Neural progenitor cell (in vitro differentiated cells): ENCODE measurements at places on chromosomes 6 and 20.
A peak's percentile ranks its signal among the peaks of the same experiment; 100 is the strongest.

GRCh38 chr6:5141046-5141445 lies 55.9 kb downstream of the PPP1R3G start:
- DNase-seq, result no peak

GRCh38 chr6:100612094-100612493 lies 147.4 kb upstream of the SIM1 start:
- no peak for DNase-seq

GRCh38 chr20:35892871-35893270 lies 61.4 kb downstream of the SCAND1 start:
- DNase-seq, result no peak

DNA sequence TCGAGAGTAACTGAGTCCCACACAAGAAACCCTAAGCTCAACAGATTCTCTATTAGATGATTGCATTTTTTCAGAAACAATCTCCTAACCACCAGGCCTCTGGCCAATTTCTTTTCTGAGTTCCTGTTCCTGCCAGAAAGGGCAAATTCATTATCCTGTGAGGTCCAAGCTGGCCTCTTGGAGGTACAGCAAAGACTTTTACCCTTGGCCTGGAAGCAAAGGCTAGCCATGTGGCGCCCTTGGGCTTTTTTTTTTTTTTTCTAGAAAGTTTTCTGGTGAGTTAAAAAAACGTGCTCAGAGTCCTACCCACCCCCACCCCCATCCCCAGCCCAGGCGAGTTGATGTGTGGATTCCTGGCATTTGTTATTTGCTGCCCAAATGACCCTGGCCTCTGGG lies 59.0 kb upstream of the EEF1A1 start:
- DNase-seq, result no peak

- no peak for DNase-seq
Observed at GRCh38 chr20:9028419-9028818, 40.5 kb upstream of the PLCB4 start.

- no peak for DNase-seq
Observed at GRCh38 chr6:163651426-163651825, 236.9 kb downstream of the QKI start.

GRCh38 chr20:42734660-42735368 lies 454.9 kb downstream of the PTPRT start:
- DNase-seq, result no peak

GRCh38 chr6:80209430-80209829 lies 103.0 kb downstream of the BCKDHB start:
- no peak for DNase-seq

DNA sequence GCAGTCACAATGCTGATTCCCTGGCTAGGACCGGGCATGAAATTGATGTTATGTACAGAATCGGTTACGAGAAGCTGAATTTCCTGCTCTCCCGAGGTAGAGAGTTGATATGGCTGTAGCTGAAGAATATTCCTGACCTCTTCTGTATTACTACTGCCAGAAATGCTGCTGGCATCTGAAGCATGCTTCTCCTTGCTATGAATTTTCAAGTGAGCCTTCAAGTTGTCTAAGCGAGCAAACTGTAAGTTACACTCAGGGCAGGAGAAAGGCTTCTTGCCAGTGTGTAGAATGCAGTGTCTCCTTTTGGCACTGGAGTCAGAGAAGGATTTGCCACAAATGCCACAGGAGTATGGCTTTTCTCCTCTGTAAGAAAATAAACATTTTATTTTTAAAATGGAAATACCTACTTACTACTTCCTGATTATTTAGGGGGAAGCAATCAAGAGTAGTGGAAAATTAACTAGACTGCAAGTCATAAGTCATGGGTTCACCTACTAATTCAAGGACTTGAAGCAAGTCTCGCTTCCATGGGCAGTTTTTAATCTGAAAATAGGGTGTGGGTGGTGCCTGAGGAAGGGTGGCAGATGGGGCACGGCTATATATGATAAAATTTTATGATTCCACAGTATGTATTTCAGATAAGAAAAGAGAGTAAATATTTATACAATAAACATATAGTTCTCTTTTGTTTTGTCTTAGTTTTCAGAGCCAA lies 10.8 kb upstream of the MICAL1 start:
- no peak for DNase-seq

- peak; percentile 89 for DNase-seq
Observed at GRCh38 chr6:39377539-39377950, 55.0 kb upstream of the KCNK16 start.

- DNase-seq, result no peak
Observed at GRCh38 chr6:11326116-11326515, 93.6 kb upstream of the NEDD9 start.

GRCh38 chr20:23084845-23085365 lies 1.2 kb downstream of the CD93 start:
- no peak for DNase-seq

GRCh38 chr6:111478749-111479148 lies 4.3 kb downstream of the REV3L start:
- DNase-seq, result peak; percentile 88

- no peak for DNase-seq
Observed at GRCh38 chr20:22958390-22958789, 76.7 kb upstream of the SSTR4 start.

DNA sequence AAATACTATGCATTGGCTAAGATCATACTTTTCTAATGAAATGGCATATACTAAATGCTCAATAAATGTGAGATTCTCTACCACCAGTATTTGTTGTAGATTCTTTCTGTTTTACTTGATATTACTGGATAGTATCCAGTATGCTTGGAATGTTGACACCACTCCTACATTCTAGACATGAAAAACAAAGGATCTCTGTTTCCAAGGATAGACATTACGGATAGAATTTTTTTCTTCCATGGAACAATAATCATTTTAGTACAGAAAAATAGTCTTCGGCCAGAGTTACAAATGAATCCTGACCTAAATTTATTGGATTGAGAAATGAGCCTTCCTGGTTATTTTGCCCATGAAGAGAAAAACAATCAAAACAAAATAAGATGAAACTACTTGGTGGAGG lies 258.2 kb upstream of the NT5E start:
- DNase-seq, result no peak

GRCh38 chr6:163351013-163351412 lies 63.5 kb upstream of the QKI start:
- no peak for DNase-seq

- DNase-seq, result peak; percentile 18
Observed at GRCh38 chr6:82589509-82590206, 226.0 kb downstream of the TPBG start.

DNA sequence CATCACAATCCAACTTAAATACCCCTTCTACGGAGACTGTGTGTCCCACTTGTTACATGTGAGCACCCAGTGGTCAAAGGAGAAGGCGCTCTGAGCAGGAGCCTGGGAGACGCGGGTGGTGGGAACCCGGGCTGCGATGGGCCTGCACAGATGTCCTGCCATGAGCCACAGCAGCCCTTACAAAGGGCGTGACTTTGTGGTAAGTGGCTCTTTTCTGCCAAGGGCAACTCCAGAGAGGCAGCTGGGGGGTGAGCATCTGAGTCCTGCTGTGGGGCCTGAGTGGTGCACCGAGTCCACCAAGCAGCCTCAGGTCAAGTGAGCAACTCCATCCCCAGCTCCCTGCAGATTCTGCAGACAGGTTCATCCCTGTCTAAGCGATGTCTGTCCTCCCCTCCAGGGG lies 33.6 kb upstream of the CST7 start:
- DNase-seq, result no peak

DNA sequence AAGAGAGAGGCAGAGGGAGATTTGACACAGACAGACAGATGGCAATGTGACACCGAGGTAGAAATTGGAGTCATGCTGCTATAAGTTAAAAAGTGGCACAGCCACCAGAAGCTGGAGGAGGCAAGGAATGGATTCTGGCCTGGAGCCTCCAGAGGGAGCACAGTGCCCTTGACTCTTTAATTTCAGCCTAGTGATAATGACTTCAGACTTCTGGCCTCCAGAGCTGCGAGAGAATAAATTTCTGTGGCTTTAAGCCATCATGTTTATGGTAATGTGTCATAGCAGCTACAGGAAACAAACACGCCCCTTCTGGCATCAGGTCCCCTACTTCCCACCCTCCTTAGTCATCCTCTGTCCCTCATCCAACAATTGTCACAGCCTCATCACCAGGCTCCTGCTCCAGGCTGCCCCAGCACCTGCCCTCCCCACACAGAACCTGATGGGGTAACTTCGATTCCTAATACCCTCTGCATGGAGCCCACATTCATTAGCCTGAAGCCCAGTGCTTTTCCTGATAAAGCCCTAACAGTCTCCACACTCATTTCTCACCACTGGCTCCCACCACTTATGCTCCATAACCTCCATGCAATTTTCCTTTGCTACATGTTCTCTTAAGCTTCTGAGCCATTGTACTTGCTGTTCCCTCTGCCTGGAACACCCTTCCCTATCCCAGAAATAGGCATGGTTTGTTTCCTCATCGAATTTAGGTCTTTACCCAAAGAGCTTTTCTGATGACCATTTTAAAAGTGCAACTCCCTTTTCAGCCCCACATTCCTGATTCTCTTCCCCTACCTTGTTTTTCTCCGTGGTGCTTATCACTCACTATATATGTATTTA lies 69.7 kb upstream of the TOX2 start:
- DNase-seq, result no peak

DNA sequence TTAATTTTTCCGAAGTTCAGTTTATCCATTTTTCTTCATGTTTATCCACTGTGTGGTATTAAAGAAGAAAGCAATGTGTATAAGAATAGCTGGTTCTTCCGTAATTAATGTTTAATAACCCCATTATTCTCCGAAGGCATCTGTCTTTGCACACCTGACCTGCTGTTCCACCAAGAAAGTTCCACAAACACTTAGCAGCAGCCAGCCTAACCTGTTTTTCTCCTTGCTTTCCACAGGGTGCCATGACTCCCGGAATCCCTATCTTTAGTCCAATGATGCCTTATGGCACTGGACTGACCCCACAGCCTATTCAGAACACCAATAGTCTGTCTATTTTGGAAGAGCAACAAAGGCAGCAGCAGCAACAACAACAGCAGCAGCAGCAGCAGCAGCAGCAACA lies 7.4 kb downstream of the TBP start:
- DNase-seq, result no peak

DNA sequence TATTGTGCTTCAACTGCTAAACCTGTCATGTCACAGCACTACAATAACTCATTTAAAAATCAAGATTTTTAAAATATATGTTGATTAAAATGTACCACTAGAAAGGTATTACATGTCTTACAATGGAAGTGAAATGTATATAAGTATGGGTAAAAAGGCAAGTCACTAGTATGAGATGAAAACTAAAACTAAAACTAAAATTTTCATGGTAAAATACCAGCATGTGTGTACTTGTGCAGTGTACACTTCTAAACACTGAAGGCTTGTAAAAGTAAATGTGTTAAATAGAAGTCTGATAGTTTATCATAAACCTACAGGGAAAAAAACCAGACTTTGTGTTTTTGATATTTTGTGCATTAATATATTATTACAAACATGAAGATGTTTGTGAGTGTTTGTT lies 13.7 kb upstream of the TMEM244 start:
- DNase-seq, result no peak

- DNase-seq, result no peak
Observed at GRCh38 chr20:8568075-8568474, 436.0 kb downstream of the PLCB1 start.

GRCh38 chr20:58893355-58894120 lies 41.0 kb downstream of the GNAS start:
- DNase-seq, result no peak

GRCh38 chr6:163438298-163438939 lies 23.9 kb downstream of the QKI start:
- no peak for DNase-seq

GRCh38 chr20:14355791-14356190 lies 18.4 kb upstream of the FLRT3 start:
- DNase-seq, result no peak

- no peak for DNase-seq
Observed at GRCh38 chr6:158832026-158832425, 12.9 kb upstream of the EZR start.

DNA sequence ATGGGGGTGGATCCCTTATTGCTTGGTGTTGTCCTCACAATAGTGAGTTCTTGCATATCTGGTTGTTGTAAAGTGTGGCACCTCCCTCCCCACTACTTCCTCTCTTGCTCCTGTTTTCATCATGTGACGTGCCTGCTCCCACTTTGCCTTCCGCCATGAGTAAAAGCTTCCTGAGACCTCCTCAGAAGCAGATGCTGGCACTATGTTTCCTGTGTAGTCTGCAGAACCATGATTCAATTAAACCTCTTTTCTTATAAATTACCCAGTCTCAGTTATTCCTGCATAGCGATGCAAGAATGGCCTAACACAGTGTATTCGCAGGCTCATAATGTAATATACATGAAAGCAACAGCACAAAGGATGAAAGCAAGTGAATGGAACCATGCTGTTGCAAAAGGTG lies 28.4 kb upstream of the ANKRD60 start:
- DNase-seq, result no peak

DNA sequence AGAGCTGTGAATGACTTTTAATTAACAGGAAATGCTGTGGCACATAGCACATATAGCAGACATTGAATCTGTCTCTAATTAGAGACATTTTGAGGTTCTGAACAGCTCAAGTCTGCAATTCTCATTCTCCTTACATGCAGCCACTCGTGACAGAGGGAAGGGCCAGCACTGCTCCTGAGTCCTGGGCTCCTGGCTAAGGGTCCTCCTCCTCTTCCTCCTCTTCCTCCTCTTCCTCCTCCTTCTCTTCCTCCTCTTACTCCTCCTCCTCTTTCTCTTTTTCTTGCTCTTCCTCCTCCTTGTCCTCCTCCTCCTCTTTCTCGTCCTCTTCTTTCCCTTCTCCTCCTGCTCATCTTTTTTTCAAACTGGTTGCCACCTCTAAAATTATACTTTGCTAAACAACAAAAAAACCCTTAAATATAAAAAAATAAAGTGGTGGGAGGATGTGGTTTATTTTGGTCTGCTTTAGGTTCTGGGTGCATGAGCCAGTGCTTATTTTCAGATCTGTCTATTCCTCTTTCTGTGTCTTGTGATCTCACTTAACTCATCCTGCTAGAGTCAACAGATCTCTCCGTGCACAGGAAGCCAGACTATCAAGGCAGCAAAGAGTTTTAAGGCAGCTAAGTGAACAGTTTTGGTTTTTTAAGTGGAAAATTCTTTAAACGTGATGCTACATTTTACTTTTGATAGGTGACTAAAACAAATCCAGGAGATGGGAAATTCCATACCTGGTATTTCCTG lies 159.3 kb downstream of the CD83 start:
- no peak for DNase-seq

DNA sequence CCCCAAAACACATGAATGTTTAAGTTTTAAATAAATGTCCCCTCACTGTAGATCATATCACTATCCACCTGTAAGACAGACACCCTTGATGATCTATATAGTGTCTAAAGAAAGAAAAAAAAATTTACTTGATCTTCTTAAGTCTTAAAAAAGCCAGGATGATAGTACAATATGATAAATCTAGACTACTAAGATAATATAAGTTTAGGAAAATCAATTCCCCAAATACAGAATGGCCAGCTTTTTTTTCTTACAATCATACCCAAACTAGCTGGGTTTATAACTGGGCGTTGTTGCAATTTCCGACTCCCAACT lies 14.4 kb downstream of the ZNF217 start:
- no peak for DNase-seq

- no peak for DNase-seq
Observed at GRCh38 chr6:170046791-170047626, 243.9 kb downstream of the DLL1 start.
